ENCODE measurements at places on chromosomes 1 and 21.

GRCh38 chr1:67831850-67832513 is 1.3 kb downstream of the GNG12 start:
- no peak for DNase-seq

DNA sequence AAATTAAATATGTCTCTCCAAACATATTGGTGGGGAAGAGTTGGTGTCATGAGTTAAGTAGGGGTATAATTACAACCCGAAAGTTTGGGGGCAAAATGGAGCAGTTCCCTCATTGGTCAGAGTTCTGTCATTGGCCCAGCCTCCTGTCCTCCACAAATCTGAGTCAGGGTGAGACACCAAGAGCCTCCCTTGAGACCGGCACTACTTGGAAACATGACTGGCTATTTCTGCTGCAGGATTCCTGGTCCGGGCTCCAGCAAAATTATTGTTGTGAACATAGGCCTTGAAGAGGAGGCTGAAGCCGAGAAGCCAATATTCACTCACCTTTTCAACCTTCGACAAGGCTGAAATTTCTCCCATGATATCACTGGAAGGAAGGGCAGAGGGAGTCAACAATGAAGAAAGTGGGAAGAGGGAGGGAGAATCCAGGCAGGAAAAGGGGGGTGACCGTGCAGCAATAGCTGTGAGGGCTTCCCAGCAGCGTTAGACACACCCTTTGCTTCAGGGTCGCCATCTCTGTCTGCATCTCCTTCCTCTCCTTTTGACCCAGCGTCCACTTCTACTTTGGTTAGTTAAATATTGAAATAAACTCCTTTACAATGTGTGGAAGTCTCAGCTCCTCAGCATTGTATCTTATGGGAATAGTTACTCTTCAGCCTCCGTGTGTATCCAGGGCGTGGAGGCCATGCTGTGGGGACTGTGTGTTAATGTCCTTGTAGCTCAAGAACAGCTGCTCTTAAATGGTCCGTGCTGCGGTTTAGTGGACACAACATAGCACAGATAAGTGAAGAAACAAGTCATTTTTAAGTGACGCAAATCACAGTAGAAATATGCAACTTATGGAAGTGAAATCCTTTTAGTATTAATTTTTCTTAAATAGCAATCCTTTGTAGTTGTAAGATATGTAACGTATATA is 307.4 kb downstream of the DISC1 start:
- DNase-seq: no peak

GRCh38 chr1:103256490-103256889 is 148.2 kb upstream of the COL11A1 start:
- DNase-seq: no peak

DNA sequence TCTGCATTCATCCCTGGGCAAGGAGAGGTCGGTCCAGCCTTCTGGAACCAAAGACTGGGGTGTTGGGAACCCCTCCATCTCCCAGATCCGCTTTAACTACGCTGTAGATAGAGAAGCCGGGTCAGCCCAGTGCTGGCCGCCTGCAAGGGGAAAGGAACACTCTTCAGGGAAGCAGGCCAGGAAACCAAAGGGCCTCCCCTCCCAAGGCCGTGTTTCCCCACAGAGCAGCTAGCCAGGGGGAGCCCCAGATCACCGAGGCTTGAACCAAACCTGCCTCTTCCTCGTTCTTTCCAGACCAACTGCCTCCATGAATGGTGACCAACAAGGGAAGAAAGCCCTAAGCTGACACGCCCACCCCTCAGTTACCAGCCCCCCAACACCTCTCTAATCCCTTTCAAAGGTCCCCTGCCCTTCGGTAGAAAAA is 1.2 kb upstream of the CHD5 start:
- no peak for DNase-seq

GRCh38 chr1:46638921-46639320 is 22.3 kb upstream of the MOB3C start:
- DNase-seq: no peak

- DNase-seq: peak; percentile 51
Observed at GRCh38 chr1:112614460-112615065, 4.4 kb downstream of the ST7L start.

GRCh38 chr1:2241820-2242219 is 13.7 kb downstream of the SKI start:
- DNase-seq: no peak

- DNase-seq: no peak
Observed at GRCh38 chr1:8423269-8423691, 105.4 kb downstream of the SLC45A1 start.

GRCh38 chr1:11314959-11315358 is 42.0 kb downstream of the UBIAD1 start:
- no peak for DNase-seq

- no peak for DNase-seq
Observed at GRCh38 chr1:1631782-1632420, at the start of gene MMP23B. TSS of gene MMP23B (plus strand) at chr1:1632173. CDS start at chr1:1632219, 46 bp downstream.

GRCh38 chr1:77084457-77084856 is 134.8 kb downstream of the PIGK start:
- no peak for DNase-seq

DNA sequence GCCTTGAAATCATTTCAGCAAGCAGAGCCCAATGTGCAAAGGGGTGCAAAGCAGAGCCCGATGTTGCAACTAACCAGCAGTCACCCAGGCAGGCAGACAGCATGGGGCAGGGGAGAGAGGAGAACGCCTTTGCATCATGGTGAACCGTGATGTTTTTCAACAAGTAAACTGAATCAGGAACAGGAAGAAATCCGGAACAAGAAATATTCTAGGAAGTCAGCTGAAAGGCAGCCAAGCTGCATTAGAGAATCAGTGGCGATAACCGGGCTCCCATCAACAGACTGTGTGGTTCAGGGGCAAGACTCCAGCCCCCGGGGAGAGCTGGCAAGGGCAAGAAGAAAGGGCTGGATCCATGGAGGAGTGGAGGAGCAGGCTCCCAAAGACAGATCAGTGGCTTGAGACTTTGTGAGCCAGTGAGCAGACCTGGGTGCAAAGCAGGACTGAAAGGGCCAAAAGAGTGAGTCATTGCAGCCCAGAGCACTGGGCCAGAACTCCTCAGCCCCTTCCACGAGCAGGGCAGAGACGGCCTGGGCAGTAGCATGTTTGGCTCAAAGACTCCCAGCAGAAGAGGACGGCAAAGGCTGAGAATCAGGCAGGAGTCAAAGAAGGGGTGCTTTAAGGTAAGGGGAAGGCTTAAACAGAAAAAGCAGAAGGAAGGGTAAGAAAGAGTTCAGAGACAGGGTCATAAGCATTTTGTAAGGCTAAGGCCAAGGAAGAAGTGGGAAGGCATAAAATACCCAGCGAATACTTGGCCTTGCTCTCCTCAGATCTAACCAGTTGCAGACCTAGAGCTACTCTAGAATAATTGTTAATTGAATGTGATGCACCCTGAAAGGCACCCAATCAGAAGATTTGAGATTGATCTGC is 155.0 kb downstream of the SETD4 start:
- no peak for DNase-seq

GRCh38 chr1:185215911-185216310 is 58.9 kb downstream of the SWT1 start:
- no peak for DNase-seq

DNA sequence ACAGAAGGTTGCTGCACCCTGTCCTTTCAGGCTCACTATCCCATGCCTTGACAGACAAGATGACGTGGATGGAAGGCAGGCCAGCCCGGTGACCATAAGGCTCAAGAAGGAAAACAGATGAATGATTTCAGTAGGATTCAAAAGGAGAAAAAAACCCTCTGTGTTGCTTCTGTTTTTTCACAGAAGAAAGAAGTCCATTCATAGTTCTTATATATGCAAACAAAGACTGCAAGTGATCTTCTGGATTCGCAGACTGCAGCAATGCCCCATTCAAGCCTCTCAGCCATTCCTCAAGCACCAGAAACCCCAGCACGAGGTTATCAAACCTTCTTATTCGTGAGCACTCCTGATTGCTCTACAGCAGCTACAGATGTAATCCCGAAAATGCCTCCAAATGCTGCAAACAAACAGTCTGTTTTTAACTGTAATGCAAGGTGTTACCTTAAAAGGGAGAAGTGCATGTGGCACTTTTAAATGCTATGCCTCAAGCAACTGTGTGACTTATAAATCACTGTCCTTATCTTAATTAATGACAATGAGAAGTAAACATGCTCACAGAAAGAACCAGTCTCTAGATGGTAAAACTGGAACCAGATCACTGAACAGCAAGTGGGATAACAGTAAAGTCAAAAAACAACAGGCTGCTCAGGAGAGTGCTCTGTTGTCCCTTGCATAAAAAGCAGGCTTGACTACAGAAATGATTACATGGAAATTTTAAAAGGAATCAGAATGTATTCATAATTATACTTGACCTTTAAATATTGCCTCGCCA is 173.9 kb downstream of the HHIPL2 start:
- no peak for DNase-seq

DNA sequence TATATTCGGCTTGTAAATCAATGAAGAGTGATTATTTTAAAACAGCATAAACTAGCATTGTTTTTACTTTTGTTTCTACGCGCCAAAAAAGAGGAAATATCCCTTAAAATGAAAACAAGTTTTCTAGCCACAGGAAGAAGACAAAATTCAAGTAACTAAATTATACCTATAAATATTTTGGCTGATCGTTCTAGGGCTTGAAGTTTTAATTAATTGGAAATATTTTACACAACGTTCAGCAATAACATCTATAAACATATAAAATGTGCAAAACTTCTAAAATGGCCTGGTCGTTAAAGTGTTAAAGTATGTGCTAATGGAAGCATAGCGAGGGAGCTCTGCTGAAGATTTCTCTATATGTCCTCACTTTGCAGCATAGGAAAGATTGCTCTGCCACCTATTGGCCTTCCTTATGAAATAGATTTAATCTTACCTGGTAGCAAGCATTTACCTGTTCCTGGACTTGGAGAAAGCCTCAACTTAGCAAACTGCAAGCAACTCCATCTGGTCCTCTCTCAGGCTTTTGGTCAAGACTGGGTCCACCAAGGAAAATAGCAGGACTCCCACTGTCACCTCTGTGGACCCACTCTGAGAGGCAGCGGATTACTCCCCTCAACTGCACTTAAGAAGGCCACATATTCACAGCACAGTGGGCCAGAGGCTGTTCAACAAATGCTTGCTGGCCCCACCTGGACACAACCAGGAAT is 351.3 kb upstream of the RUNX1 start:
- peak; percentile 15 for DNase-seq

DNA sequence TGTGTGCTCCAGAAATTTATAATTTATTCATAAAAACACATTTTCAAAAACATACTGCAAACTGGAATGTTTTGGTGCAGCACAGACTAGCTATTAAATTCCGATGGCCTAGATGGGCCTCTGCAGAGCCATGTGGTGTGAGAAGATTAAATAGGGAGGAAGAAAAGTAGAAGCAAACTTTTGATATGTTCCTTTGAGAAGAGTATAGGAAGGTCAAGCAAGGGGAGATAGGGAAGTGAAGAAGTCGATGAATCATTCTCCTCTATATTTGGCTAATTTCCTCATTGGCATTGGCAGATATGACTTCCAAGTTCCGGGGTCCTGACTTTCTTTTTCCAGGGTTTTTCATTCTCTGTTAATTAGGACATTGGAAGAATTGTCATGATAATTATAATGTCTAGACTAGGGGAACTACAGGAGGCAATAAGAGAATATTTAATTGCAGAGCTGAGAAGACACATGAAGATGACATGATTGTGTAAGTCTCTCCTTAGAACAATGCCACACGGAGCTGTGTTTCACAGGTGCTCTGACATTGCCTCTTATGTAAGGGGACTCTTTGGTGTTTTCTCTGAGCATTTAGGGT is 19.3 kb upstream of the ZNF326 start:
- DNase-seq: peak; percentile 58

GRCh38 chr1:30194046-30194619 is 529.3 kb downstream of the MATN1 start:
- no peak for DNase-seq

DNA sequence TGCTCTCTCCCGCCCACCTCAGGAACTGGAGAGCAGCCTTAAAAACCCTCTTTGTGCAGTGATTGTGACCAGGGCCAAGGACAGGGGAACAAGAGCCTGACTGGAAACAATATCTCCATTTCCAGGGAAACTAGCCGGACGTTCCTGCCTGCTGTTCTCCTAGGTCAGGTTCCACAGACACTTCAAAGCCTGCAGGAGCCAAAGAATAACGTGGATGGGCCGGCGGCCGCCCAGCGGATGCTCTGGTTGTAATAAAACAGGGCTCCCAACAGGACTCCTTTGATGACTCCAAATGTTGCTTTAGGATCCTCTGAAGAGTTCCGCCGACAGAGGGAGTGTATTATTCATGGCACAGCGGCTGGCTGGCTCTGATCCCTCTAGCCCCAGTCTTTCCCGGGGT is 162.2 kb downstream of the PLXNA2 start:
- DNase-seq: no peak

GRCh38 chr21:20874202-20874601 is 124.0 kb upstream of the NCAM2 start:
- DNase-seq: no peak

DNA sequence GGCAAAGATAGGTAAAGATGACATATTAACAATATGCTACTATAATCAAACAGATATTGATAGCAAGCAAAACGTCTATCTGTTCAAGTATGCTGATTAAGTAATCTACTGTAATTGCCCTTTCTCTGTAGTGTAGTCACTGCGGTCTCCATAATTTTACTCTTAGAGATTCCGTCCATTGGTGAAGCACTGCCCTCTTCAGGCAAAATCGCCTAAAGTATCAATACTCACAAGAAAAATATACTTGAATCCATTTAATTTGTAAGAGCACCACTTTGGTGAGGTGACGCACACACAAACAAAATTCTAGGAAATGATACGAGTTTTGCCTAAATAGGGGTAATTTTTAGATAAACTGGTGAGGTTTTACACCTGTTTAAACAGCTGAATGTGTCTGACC is 434.6 kb upstream of the CHRM3 start:
- DNase-seq: no peak

- DNase-seq: no peak
Observed at GRCh38 chr1:209704584-209704983, at the start of gene HSD11B1. TSS of gene HSD11B1 (plus strand) at chr1:209704846. CDS start at chr1:209704943, 97 bp downstream.

DNA sequence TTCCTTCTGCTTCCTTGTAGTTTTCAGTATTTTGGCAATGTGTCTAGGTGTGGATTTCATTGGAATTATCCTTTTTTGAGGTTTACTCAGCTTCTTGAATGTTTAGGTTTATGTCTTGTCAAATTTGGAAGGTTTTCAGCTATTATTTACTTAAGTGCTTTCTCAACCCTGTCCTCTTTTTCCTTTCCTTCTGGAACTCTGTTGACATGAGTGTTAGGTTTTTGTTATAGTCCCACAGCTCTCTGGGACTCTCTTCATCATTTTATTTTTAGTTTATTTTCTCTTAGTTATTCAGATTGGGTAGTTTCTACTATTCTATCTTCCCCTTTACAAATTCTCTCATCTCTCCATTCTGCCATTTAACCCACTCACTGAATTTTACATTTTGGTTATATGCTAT is 63.1 kb upstream of the GPR88 start:
- no peak for DNase-seq

DNA sequence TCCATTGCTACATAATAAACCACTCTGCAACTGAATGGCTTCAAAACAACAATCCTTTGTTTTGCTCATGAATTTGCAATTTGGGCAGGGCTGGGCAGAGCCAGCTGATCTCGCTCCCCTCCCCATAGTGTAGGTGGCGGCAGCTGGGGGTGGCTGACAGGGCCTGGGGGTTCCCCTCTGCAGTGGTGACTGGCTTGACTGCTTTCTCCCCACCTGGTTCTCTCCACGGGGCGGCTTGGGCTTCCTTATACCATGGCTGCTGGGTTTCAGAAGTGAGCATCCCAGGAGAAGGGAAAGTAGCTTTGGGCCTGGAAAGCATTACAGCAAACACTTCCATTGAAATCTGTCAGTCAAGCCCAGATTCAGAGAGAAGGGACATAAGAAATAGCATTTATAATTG is 129.7 kb upstream of the ZBTB40 start:
- no peak for DNase-seq

- no peak for DNase-seq
Observed at GRCh38 chr21:39288987-39289386, 24.4 kb downstream of the BRWD1 start.

- DNase-seq: no peak
Observed at GRCh38 chr1:70376196-70376595, 21.7 kb upstream of the ANKRD13C start.
